ENCODE measurements at places on chromosomes 11 and 22.

DNA sequence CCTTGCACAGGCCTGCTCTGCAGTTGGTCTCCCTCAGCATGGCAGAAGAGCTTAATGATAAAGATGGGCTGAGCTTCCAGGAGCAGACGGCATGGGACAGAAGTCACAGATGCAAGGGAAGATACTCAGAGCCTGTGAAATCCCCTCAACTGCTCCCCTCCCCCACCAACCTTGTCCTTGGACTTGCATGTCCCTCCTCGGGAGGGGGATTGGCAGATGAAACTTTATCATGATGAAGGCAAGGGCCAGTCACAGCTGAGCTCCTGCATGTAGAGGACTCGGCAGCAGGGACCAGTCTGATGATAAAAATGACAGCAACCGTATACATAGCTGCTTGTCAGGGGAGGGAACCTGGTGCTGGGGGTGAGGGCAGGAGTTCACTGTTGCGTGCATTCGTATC is 6.8 kb upstream of the SLC22A8 start:
- DNase-seq = no peak

DNA sequence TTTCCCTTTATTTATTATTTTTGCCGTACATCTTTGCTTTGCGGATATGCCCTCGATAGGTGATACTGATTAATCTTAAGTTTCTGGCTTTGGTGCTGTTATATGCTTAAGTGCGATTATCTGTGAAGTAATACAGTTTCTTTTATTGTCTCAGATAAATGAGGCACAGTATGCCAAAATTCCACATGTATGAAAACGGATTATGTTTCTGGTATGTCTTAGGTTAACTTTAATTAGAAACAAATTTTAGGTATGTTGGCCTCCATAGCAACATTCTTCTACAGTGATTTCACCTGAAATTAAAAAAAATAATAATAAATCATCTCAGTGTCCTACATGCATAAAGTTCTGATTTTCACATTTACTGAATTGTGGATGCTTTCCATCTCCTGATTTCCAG is 119.2 kb downstream of the ARHGAP42 start:
- no peak for DNase-seq

DNA sequence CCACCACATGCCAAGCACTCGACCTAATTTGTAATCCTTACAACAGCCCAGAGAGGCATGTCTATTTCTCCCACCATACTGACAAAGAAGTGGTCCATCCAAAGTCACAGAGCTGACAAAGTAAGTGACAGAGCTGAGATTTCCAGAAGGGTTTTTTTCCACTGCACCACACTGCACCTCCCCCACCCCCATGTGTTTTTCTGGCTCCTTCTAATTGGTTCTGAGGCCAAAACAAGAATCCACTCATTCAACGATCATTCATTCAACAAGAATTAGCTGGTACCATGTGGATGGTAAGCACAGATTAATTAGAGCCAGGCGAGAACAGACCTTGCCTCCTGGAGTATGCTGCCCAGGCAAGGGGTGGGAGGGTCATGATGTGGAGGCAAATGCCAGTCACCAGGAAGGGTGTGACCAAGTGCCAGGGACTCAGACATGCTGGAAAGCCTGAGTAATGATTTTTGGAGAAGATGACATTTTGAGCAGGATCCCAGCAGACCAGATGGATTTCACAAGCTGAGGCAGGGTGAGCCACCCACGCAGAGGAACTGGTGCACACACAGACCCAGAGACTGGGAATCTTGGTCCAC is 14.9 kb upstream of the PRG2 start:
- DNase-seq = no peak

GRCh38 chr11:117384045-117384444 is 56.4 kb downstream of the CEP164 start:
- no peak for DNase-seq

- DNase-seq = no peak
Observed at GRCh38 chr11:8071616-8072581, 9.1 kb upstream of the TUB start.

DNA sequence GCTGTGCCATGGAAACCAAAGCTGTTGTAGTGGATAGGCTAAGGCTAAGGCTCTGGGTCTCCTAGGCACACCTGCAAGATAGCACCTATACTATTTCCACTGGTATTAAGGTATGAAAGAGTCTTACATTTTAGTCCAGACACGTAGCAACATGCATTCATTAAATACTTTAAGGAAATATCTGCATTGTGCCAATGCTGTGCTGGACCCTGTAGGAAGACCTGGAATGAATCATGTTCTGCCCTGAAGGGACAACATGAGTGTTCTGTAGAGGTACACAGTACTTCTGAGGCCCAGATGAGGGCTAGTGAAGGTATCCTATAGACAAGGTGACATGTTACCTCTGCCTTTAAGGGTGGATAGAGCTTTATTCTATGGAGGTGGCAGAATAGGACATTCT is 35.2 kb upstream of the RRM1 start:
- no peak for DNase-seq

GRCh38 chr11:122679466-122679865 is 23.9 kb downstream of the UBASH3B start:
- DNase-seq = no peak

DNA sequence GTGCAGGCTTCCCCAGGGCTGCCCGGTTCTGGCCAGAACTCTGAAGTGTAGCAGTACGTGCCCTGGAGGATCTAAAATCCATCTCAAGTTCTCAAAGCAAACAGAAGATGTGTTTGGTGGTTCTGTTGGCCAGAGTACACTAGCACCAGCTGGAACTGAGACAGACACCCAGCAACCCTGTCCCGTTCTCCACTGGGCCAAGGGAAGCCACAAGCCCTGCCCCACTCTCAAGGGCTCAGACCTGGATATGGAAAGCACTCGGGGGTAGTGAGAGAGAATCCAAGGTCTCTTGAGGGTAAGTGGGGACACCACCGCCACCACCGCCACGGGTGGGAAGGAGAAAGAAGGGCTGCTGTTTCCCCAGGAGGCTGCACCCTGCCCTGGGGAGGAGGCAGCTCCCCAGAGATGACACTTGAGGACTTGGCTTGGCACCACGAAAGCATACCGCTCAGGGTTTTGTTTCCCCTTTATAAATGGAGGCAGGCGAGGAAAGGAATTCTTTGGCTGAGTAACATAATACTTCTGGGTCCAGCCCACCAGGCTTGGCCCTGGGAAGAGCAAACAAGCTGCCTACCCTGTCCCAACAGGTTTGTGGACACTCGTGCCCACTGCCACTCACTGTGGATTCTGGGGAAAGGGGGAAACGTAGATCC is 56.1 kb upstream of the POU2AF1 start:
- DNase-seq = no peak

DNA sequence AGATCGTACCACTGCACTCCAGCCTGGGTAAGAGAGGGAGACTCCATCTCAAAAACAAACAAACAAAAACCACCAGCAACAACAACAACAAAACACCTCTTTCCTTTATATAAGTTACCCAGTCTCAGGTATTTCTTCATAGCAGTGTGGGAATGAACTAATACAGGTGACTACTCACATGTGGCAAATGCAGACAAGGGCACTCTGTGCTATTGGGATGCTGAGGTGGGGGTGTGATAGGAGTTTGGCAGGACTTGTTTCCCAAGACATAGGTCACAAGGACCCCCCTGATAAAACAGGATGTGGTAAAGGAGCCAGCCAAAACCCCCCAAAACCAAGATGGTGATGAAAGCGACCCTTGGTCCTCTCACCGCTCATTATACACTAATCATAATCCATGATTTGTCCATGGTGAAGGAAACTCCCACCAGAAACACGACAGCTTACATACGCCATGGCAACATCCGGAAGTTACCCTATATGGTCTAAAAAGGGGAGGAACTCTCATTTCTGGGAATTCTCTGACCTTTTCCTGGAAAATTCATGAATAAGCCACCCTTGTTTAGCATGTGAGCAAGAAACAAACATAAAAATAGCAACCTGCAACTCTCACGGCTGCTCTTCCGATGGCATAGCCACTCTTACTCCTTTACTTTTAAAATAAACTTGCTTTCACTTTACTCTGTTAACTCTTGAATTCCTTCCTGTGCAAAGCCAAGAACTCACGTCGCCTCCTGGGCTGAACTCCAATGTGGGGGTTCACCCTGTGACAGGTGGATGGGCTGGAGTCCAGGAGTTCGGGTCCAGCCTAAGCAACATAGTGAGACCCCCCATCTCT is 18.8 kb upstream of the INCENP start:
- DNase-seq = no peak

DNA sequence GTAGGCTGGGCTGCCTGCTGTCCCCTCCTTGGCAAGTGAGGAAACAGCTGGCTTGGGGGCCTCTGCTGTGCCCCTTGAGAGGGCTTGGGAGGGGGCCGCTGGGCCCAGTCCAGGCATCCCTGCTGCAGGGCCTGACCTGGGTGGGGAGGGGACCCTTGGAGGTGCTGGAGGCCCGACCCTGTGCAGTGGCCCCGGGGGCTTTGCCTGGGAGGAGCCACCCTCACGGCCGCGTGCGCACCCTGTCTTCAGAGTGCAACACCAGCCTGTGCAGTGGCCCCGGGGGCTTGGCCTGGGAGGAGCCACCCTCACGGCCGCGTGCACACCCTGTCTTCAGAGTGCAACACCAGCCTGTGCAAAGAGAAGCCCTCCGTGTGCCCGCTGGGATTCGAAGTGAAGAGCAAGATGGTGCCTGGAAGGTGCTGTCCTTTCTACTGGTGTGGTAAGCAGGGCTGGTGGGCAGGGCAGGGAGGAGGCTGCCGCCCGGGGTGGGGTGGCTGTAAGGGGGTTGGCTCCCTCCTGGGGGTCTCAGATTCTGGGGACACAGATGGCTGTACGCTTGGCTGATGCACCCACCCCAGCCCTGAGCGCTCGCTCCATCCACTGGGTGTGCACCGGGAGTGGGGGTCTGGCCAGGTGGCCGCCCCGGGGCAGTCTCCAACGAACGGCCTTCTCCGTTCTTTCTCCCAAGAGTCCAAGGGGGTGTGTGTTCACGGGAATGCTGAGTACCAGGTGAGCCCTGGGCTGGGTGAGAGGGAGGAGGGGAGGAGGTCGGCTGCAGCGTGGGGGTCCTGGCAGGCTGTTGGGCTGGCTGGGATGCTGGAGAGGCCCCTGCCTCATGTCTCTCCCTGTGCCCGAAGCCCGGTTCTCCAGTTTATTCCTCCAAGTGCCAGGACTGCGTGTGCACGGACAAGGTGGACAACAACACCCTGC is 32.9 kb downstream of the MUC2 start:
- no peak for DNase-seq

GRCh38 chr11:124310721-124311120 is 3.0 kb downstream of the OR8D1 start:
- DNase-seq = no peak

DNA sequence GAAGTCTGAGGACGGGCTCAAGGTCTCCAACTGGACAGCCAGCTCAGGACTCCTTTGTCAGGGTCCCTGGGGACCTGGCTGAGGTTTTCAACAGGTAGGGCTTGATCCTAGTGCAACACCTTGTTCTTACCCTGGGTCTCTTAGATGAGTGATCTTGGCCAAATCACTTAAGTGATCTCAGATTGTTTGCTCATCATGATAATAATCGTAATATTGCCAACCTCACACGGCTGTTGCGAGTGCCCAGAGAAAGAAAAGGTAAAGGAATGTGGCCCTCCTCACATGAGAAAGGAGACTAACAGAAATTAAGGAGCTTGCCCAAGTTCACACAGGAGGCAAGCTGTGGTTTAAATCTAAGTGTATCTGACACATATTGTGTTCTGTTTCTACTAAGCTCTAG is 28.5 kb downstream of the POU2AF3 start:
- DNase-seq = no peak

GRCh38 chr22:48218889-48219420 is 1456.5 kb downstream of the TBC1D22A start:
- DNase-seq = no peak

- peak; percentile 8 for DNase-seq
Observed at GRCh38 chr11:1073261-1073724, 1.4 kb upstream of the MUC2 start.

DNA sequence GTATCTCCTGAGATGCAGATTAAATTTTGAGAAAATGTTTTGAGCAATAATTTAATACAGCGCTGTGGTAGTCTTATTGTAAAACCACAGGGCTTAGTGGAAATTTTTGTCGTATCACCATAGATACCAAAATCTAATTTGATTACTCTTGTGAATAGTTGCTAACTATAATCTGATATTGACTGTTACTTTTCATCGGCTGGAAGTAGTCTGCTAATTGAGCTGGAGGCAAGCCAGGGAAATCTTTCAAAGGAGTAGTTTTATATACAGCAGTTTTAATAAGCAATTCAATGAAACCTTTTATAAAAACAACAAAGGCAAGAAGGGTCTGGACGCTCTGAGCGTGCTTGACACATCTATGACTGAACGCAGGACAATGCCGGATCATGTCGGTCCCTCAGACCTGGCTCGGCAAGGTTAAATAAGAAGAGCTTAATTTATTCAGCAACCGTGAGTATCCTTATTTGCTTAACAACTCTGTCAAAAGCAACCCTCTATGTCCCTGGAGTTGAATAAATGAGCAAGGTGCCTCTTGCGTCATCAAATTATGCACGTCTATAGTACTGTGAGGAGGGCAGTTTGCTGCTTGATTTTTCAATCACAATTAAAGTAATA is 121.2 kb downstream of the NCAM1 start:
- no peak for DNase-seq

DNA sequence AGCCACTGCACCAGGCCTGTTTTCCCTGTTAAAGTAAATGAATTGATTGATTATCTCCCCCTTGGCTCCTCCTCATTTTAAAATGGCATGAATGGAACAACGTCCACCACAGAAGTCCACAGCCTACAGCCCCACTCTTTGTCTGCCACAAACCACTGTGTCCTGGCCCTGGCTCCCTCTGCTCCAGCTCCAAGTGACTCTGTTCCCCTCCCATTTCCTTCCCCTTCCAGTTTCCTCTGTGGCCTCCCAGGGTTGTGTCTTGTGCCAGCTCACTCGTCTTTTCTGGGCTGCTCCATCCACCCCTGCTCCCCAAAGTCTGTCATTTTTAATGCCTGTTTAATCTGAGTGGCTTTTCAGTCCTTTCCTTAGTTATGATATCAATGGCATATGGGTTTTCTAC is 52.4 kb upstream of the CD5 start:
- DNase-seq = no peak

GRCh38 chr11:34274712-34275398 is 83.0 kb downstream of the ABTB2 start:
- DNase-seq = no peak

DNA sequence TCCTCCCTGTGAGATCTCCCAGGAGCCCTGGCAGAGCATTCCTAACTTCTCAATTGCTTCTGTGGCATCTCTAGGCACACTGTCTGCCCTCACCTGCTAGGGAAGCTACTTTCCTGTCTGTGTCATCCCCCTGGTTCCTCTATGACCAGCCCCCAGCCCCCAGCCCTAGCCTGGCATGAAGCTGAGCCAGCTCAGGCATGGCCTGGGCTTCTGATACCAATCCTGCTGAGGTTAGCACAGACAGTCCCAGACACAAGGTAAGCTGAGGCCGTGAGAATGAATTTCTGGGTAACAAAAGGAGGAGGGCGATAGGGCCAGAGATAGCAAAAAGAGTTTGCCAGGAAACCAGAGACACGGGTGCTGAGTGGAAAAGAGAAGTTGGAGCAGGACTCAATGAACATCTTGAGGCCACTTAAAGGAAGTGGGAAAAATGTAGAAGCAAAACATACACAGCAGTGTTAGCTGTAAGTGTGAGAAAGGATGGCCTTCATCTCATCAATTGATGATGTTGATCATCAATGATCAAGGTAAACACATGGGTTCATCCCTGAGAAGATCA is 87.6 kb upstream of the PICALM start:
- no peak for DNase-seq
